HT-29 (cell line): ENCODE measurements at places on chromosomes 11 and 22. TPM values are rescaled to one million over a fixed set of nuclear protein-coding genes. Genes with fewer than 3 reads are reported as not detected.

Gene GGTLC2
- total RNA-seq: not detected in 2 replicates

Gene SCN4B
- not detected in 2 replicates for total RNA-seq

Gene OSBP2
- total RNA-seq: 4.1 and 8.2 TPM in 2 replicates

Gene GGTLC3
- not detected in 2 replicates for total RNA-seq

Gene SYT8
- total RNA-seq: 59.9 and 63.4 TPM in 2 replicates

Gene HORMAD2
- not detected in 2 replicates for total RNA-seq

Gene FJX1
- total RNA-seq: 6.1 and 7.5 TPM in 2 replicates

Gene MPZL3
- 11.1 and 11.7 TPM in 2 replicates for total RNA-seq

Gene ZBTB16
- total RNA-seq: not detected in 2 replicates

Gene FXYD6
- total RNA-seq: not detected in 2 replicates

Gene HTR3B
- total RNA-seq: not detected in 2 replicates

Gene ZNF214
- total RNA-seq: 1.8 and 2.5 TPM in 2 replicates

Gene OR5AP2
- not detected in 2 replicates for total RNA-seq

Gene KCNK4
- not detected in 2 replicates for total RNA-seq

Gene C11orf65
- total RNA-seq: 0.64 TPM in 1 of 2 replicates, not detected in the other

Gene IGLL5
- not detected in 2 replicates for total RNA-seq

Gene WT1
- total RNA-seq: not detected in 2 replicates

Gene MGAT3
- total RNA-seq: 1.0 and 1.6 TPM in 2 replicates

Gene PNPLA5
- total RNA-seq: not detected in 2 replicates

Gene GTSE1
- 22.0 and 23.5 TPM in 2 replicates for total RNA-seq

Gene CRYAB
- not detected in 2 replicates for total RNA-seq

Gene OPCML
- not detected in 2 replicates for total RNA-seq

Gene TRIM49
- not detected in 2 replicates for total RNA-seq

Gene RIMBP3C
- total RNA-seq: 0.03 TPM in 1 of 2 replicates, not detected in the other

Gene OR8G5
- not detected in 2 replicates for total RNA-seq

Gene OR8H2
- not detected in 2 replicates for total RNA-seq

Gene FIBP
- 302 and 303 TPM in 2 replicates for total RNA-seq

Gene PANX3
- total RNA-seq: not detected in 2 replicates

Gene DDX25
- total RNA-seq: not detected in 2 replicates

Gene PHETA2
- total RNA-seq: 5.1 and 6.5 TPM in 2 replicates

Gene FLRT1
- total RNA-seq: 0.15 TPM in 1 of 2 replicates, not detected in the other

Gene CSNK2A3
- 0.51 and 1.5 TPM in 2 replicates for total RNA-seq

Gene RNF169
- 8.1 and 8.2 TPM in 2 replicates for total RNA-seq

Gene SLC35E4
- 14.2 and 22.1 TPM in 2 replicates for total RNA-seq

Gene MS4A4A
- not detected in 2 replicates for total RNA-seq

Gene TEX54
- total RNA-seq: 0.61 TPM in 1 of 2 replicates, not detected in the other

Gene TUB
- not detected in 2 replicates for total RNA-seq

Gene SORL1
- total RNA-seq: 43.6 and 49.8 TPM in 2 replicates

Gene ZNF195
- total RNA-seq: 50.8 and 51.1 TPM in 2 replicates

Gene MS4A3
- not detected in 2 replicates for total RNA-seq

Gene CST6
- total RNA-seq: 23.0 and 27.2 TPM in 2 replicates

Gene CLTCL1
- total RNA-seq: 0.18 and 0.47 TPM in 2 replicates

Gene MRGPRX3
- total RNA-seq: not detected in 2 replicates

Gene GRAP2
- not detected in 2 replicates for total RNA-seq

Gene TSGA10IP
- total RNA-seq: not detected in 2 replicates

Gene NCAM1
- not detected in 2 replicates for total RNA-seq

Gene SCARF2
- total RNA-seq: 0.18 and 0.39 TPM in 2 replicates

Gene P2RX6
- 1.0 and 1.5 TPM in 2 replicates for total RNA-seq

Gene PRG2
- not detected in 2 replicates for total RNA-seq

Gene HSPB2
- not detected in 2 replicates for total RNA-seq

Gene NCR3LG1
- 12.7 and 14.6 TPM in 2 replicates for total RNA-seq

Gene ZC3H12C
- 0.43 and 0.55 TPM in 2 replicates for total RNA-seq

Gene OR52E2
- total RNA-seq: not detected in 2 replicates

Gene APOBEC3B
- total RNA-seq: 3.2 and 5.5 TPM in 2 replicates

Gene APOL4
- total RNA-seq: 0.65 TPM in 1 of 2 replicates, not detected in the other
